ENCODE measurements at places on chromosomes 12 and 14.

DNA sequence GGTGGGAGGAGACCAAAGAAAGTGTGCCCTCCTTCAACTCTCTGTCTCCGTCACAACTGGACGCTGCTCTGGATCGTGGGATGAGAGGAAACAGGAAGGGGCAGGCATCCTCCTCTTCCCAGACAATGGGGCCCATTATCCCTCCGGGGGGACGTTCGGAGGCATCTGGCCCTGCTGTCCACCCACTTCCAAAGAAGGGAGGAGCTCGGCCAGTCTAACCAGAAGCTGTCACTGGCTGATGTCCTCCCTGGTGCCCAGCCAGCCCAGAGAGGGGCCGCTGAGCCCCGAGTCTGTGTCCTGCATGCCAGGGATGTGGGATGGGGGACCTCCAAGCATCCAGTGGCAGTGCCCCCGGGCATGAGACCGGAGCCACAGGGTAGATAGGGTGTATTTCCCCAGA, 39.8 kb upstream of the MEG3 start:
- no peak for DNase-seq

GRCh38 chr12:73225371-73225937, 953.3 kb downstream of the TRHDE start:
- no peak for DNase-seq

GRCh38 chr14:105926373-105927095, 400.2 kb downstream of the TMEM121 start:
- DNase-seq: no peak

- no peak for DNase-seq
These were observed at the start of gene P2RX4 for GRCh38 chr12:121209624-121210572. Gene P2RX4 (plus strand): TSS chr12:121210129. CDS start chr12:121210165, 36 bp downstream.

DNA sequence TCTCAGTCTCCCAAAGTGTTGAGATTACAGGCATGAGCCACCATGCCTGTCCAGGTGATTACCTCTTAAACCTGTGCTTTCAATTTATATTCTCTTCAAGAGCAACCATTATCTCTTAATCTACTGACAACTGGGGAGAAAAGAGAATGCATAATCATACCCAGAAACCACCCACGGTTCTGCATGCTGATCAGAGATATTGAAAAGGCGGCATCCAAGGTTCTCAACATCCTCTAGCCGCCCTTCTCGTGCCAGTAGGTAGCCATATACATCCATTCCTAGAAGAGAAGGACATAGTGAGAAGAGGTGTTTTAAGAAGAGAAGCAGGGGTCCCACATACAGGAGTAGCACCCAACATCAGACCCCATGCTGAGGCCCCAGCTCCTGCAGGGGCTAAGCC, 20.8 kb downstream of the ANAPC7 start:
- DNase-seq: no peak

- peak; percentile 68 for DNase-seq
These were observed 585 bp upstream of the DYRK2 start for GRCh38 chr12:67647799-67648520.

- DNase-seq: no peak
These were observed 57.2 kb downstream of the HMGA2 start for GRCh38 chr12:65881348-65881961.
